LoVo (cell line): ENCODE measurements at places on chromosomes 2 and 18.

DNA sequence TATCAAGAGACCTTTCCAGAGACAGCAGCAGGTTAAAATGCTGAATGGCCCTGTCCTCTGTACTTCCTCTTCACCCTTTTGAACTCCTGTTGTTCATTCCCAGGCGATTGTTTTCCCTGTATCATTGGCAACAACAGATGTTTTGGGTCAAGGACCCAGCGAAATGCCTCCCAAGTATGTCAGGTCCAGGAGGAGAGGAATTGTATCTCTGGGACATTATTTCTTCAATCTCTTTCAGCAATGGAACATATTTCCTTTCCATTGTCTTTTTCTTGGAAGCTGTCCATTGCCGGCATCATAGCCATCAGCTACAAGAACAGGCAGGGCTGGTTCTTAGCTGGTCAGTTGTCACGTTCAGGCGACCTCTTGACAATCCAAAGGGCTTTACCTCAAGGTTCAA lies 76.2 kb downstream of the NRP2 start:
- no peak for DNase-seq

DNA sequence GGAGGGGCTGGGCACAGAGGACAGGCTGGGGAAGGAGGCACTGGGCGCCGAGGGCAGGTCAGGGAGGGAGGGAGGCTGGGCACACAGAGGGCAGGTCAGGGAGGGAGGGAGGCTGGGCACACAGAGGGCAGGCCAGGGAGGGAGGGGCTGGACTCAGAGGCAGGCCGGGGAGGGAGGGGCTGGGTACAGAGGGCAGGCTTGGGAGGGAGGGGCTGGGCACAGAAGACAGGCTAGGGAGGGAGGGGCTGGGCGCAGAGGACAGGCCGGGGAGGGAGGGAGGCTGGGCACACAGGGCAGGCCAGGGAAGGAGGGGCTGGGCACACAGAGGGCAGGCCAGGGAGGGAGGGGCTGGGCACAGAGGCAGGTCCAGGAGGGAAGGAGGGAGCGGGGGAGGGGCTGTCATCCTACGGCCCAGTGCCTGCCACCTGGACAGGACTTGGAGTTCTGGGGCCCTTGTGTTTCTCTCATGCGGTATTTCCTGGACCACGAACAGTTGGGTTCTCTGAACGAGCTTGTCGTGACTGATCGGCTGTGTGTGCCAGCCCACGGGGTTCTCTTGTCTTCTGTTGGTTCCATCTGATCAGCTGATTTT lies 46.7 kb upstream of the KCNG2 start:
- no peak for DNase-seq

GRCh38 chr2:207807516-207807915 lies 37.8 kb upstream of the FZD5 start:
- no peak for DNase-seq

- peak; percentile 53 for DNase-seq
Measured at GRCh38 chr2:168190590-168191336, 56.6 kb downstream of the STK39 start.

GRCh38 chr2:8835279-8835678 lies 2.1 kb downstream of the KIDINS220 start:
- no peak for DNase-seq

- DNase-seq, result peak; percentile 12
Measured at GRCh38 chr2:33426666-33427231, 49.7 kb upstream of the RASGRP3 start.

GRCh38 chr2:64404743-64405142 lies 49.2 kb upstream of the LGALSL start:
- DNase-seq, result no peak

- DNase-seq, result peak; percentile 35
Measured at GRCh38 chr2:232979871-232980461, 33.1 kb downstream of the NGEF start.

- no peak for DNase-seq
Measured at GRCh38 chr2:1479346-1479745, 66.1 kb downstream of the TPO start.

GRCh38 chr2:219775506-219775905 lies 148.1 kb downstream of the SLC4A3 start:
- DNase-seq, result no peak

DNA sequence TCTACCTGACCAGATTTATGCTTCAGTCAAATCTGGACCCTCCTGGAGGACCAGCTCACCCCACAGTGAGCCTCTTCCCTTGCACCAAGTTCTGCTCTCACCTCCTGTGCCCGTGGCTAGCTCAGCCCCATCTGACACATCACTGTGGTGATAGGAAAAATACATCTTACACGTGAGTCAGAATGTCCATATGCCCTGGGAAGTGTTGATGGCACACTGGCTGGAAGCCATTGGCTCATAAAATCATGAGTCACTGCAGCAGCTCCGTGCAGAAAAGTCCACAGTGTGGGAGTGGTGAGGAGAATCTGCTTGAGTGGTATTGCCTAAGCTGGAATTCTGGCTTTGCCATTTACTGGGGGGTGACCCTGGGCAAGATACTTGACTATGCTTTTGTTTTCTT lies 42.6 kb upstream of the RAPGEF4 start:
- DNase-seq, result peak; percentile 90

DNA sequence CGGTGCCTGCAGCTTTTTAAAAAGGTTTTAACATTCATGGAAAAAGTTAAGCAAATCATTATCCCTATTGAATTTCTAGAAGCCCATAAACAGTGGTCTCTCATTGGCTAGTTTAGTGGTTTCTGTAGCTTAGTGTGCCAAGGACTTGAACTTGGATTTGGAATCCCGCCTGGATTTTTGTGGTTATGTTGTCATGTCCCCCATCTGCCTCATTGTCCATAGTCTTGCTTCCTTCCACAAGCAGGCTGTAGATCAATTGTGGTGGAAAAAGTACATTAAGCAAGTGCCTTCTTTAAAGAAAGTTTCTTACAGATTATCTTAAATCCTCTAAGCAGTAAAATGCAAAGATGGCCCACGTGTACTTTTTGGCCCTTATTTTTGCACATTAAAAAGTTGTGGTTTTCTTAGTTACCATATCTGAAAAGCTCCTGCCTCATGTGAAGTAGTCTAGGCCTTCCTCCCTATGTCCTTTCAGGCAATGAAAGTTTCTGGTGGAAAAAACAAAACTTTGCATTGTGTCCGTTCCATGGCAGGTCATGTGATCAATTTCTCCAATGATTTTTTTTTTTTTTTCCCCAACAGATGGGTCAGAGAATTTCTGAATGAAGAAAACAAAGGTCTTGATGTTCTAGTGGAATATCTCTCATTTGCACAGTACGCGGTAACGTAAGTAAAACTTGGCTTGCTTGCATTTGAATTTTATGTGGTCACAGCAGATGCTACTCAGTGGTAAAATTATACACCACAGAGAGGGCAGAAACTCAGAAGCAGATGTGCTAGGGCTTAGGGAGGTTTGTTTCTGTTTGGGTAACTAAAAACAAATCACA lies 158.9 kb downstream of the PRPF40A start:
- DNase-seq, result peak; percentile 6

DNA sequence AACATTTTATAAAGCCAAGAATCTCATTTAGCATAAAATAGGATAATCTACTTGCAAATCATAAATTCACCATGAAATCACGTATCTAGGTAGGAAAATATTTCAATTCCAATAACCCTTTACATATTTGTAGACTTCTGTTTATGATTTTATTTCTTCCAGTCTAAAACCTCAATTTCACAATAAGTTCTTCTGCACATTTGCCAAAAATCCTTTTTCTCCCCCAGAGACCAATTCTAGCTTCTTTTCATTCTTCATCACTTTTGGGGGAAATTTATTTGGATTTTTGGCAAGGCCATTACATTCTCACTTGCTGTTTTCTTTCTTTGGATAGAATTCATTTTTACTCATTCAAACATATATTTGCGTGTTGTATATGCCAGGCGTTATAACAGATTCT lies 86.8 kb downstream of the SPRED2 start:
- no peak for DNase-seq

DNA sequence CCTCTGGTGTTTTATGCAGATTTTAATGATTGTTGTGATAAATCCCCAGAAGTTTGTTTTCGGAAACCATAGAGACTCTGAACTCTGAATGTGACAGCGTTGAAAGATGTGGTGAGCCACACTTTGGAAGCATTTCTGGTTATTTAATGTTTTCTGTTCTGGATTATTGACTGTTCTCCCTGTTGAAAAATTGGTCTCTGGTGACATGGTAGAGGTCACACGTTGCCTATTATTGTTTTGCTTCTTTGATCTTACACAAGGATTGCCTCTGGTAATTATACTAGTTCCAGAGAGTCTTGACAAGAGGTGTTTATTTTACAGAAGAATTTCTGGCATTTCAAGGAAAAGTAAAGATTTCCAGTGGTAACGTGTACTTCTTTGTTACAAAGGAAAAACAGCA lies 127.1 kb downstream of the GREB1L start:
- DNase-seq, result no peak

- DNase-seq, result no peak
Measured at GRCh38 chr2:238263204-238264071, 23.6 kb upstream of the HES6 start.

DNA sequence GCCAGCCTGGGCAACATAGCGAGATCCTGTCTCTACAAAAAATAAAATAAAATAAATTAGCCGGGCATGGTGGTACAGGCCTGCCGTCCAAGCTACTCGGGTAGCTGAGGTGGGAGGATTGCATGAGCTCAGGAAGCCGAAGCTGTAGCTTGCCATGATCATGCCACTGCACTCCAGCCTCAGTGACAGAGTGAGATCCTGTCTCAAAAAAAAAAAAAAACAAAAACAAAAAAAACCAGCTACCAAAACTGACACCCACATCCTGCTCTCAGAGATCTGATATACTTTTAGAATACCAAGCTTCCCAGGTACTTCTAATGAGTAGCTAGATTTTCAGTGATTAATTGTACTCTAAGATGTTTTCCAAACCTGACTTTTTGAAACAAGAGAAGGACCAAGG lies 74.0 kb downstream of the TTC27 start:
- DNase-seq, result no peak

DNA sequence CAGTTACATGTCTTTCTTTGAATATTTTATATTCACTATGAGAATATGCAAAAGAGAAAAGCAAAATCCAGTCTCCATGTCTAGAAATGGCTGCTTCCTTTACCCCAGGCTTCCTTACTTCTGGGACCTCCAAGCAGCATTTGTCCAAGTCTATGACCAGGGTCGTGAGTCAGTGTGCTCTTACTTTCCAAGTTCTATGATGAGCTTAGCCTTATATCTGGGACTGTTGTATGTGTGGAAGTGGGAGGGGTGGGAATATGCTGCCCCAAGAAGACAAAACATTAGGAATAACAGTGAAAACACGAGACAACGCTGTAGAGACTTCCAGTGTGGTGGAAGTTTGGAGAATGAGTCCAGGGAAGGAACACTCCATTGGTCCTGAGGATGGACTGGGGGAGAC lies 21.2 kb upstream of the CHRNA1 start:
- DNase-seq, result no peak

DNA sequence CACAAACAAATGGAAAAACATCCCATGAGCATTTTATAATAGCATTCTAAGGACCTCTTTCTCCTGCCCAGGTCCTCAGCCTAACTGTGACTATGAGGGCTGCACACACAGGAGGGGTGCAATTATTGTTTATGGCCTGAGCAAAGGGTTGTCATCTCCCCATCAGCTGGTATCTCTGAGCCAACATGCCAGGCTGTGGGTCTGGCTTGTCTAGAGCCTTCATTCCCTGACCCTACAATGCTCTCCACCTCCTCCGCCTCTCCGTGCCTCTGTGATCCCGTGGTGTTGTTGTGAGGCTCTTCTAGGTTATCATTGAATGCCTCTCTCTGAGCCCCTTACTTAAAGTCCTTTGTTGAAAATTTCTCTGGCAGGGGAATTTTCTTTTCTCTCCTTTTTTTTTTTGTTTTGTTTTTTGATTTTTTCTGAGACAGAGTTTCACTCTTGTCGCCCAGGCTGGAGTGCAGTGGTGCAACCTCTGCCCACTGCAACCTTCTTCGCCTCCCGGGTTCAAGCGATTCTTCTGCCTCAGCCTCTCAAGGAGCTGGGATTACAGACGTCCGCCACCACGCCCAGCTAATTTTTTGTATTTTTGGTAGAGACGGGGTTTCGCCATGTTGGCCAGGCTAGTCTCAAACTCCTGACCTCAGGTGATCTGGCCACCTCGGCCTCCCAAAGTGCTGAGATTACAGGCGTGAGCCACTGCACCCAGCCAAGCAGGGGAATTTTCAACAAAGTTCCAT lies 126.4 kb downstream of the SMAD7 start:
- no peak for DNase-seq

- no peak for DNase-seq
Measured at GRCh38 chr18:56511996-56512395, 126.4 kb downstream of the TXNL1 start.

DNA sequence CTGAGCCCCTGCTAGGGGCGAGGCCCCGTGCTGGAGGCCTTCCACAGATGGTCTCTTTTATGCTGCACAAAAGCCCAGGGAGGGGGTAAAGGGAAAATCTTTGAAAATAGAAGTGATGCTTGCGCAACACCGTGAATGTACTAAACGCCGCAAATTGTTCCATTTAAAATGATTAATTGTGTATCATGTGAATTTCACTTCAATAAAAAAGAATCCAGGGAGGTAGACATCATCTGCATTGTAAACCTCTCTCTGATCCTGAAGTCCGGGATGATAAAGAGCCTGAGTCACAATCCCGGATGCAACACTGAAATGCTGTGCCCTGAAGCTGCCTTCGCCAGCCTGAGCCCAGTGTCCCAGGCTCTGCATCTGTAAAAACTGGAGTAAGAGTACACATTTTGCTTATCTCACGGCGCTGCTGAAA lies 107.7 kb upstream of the PPP1CB start:
- DNase-seq, result no peak

GRCh38 chr2:179562330-179562885 lies 297.8 kb upstream of the SESTD1 start:
- no peak for DNase-seq

- DNase-seq, result no peak
Measured at GRCh38 chr2:145927131-145927950, 1407.4 kb upstream of the ZEB2 start.

DNA sequence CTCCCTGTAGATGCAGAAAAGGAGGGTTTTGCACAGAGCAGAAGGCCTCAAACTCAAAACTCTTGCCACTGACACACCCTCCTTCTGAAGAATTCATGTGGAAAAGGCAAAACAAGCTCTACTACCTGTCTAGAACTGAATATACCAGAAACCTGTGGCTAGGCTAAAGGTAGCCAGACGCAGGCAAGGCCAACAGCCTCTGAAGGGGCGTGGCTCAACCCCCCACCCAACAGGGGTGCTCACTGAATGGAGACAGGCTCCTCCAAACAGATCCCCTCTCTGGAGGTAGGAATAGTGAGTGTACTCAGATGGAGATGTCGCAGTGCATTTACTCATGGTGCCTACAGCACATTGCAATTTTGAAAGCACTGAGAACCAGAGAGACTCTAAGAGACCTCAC lies 3.0 kb upstream of the STK17B start:
- DNase-seq, result no peak

GRCh38 chr2:241680827-241681599 lies 5.6 kb downstream of the DTYMK start:
- DNase-seq, result no peak

- peak; percentile 94 for DNase-seq
Measured at GRCh38 chr2:160207804-160208654, 8.0 kb upstream of the ITGB6 start.
